ENCODE measurements at places on chromosomes 2 and 18. TPM values are rescaled to one million over a fixed set of nuclear protein-coding genes. Genes with fewer than 3 reads are reported as not detected.

The MOCOS gene
- total RNA-seq, result 7.5 TPM

The RASGRP3 gene
- 7.4 TPM for total RNA-seq

The GRP gene
- not detected for total RNA-seq

The IL36B gene
- total RNA-seq, result not detected

The PCARE gene
- not detected for total RNA-seq

The TMEM247 gene
- not detected for total RNA-seq

The PSTPIP2 gene
- 7.0 TPM for total RNA-seq

The PPP1R1C gene
- total RNA-seq, result 8.8 TPM

The FEZ2 gene
- 38.8 TPM for total RNA-seq

The GKN2 gene
- total RNA-seq, result not detected

The MC5R gene
- total RNA-seq, result not detected

The DHRS9 gene
- total RNA-seq, result 2.0 TPM
